Fibroblast of the aortic adventitia (primary cell): ENCODE measurements at places on chromosomes 4 and X. TPM values are rescaled to one million over a fixed set of nuclear protein-coding genes. Genes with fewer than 3 reads are reported as not detected.

GRCh38 chrX:135060697-135061096 lies 8.8 kb upstream of the RTL8A start:
- no peak for DNase-seq

DNA sequence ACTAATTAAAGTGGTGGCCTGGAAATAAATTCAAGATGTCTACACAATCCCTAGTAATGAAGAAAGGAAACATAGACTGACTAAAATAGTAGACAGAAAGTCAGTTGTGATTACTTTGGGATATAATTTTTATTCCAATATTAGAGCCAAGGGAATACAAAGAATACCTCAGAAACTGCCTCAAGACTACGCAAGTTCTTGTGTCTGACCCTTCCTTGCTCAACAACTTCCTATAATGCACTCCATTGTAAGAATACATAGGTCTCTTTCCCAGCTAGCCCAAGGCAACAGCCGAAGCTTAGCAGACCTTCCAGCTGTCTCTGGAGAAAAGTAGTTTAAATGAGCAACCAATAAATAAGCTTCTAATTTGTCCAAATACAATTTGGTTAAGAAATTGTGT lies 315.9 kb downstream of the IQCM start:
- DNase-seq = no peak

DNA sequence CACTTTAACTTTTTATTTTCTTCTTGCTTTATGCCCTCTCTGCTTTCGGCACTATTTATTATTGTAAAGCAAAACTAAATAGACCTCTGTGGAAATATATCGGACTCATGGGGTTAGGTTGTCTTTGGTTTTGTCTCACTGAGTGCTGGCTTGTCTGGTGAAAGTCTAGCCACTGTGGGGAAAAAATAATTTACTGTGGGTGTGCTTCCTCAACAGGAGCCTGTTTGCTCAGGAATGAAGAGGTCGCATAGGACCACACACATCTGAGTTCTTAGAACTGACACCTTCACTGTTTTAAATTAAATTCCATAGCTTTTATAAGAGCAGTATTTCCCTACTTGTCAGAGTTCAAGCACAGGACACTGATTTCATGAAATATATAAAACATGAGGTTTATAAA lies 103.0 kb upstream of the BMPR1B start:
- no peak for DNase-seq

The ARHGEF38 gene
- total RNA-seq = not detected in 2 replicates

The XK gene
- 0.09 TPM in 1 of 2 replicates, not detected in the other for total RNA-seq

The PCYT1B gene
- 0.27 and 0.74 TPM in 2 replicates for total RNA-seq
